ENCODE measurements at places on chromosomes 2 and 18.

GRCh38 chr2:157871415-157871814 lies 4.7 kb downstream of the ACVR1 start:
- no peak for DNase-seq

DNA sequence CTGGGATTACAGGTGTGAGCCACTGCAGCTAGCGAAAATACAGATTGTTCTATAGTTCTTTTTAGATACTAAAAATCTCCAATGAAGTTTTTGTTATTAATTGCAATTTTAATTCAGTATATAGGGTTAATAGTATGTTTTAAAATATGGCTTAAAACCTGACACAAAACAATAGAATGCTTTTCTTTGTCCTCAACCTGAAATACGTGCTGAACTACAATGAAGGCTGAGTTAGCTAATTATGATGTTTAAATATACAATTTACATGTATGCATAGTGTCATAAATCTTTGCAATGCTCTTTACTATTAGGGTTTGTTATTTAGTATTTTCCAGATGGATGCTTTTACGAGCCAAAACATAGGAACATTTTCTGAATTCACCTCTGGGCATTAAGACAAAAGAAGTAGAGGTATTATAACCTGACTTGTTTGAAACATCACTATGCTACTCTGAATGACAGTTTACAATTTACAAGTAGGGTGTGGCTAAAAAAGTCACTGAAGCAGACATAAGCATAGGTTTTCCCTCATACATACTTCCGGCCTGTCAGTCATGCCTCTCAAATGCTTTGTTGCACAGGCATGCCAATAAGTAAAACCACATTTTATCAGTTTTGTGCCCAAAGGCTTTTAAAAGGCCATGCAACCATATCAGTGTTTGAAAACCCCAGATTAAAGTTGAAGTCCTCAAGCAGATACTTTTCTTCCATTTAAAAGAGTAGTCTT lies 168.3 kb downstream of the OTX1 start:
- no peak for DNase-seq

DNA sequence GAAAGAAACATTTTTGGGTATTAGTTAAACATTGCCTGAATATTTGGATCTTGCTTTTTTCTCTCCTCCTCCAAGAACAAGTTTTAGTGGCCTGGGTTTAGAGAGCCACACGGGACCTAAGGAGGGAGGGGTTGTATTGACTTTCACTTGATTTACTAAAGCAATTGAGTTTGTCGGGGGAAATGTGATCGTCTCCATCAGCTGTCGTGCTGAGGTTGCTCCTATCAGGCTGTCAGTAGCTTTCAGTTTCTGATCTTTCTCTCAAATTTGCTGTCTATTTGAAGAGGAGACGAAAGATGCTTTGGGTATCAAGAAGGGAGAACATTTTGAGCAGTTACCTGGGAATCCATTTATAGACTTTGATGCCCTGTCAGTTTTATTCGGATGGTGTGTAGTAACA lies 106.0 kb downstream of the SETBP1 start:
- DNase-seq = no peak

- DNase-seq = no peak
These were observed 334.7 kb upstream of the GULP1 start for GRCh38 chr2:187956906-187957534.

DNA sequence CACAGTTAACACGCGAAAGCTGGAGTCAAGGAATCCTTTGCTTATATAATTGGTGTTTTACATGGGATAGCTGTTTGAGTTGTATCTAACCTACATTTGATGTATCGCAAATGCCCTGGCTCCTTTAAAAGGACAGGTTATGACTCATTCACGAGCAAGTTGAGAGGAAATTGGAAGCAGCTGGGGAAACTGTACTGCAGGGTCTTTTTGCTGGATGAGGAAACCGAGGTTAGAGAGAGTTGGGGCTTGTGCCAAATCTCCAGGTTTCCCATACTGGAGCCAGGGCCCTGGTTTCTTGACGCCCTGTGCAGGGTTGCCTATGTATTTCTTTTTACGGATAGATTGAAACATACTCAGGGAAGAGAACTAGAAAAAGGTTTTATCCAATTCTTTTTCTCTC lies 60.0 kb upstream of the SPTBN1 start:
- DNase-seq = no peak

- no peak for DNase-seq
These were observed 25.2 kb upstream of the CDH20 start for GRCh38 chr18:61308004-61308403.

GRCh38 chr18:2337552-2338141 lies 233.7 kb downstream of the METTL4 start:
- peak; percentile 36 for DNase-seq

GRCh38 chr2:185299867-185300266 lies 438.7 kb upstream of the FSIP2 start:
- no peak for DNase-seq

GRCh38 chr18:62018759-62019041 lies 125.9 kb upstream of the RNF152 start:
- DNase-seq = no peak

DNA sequence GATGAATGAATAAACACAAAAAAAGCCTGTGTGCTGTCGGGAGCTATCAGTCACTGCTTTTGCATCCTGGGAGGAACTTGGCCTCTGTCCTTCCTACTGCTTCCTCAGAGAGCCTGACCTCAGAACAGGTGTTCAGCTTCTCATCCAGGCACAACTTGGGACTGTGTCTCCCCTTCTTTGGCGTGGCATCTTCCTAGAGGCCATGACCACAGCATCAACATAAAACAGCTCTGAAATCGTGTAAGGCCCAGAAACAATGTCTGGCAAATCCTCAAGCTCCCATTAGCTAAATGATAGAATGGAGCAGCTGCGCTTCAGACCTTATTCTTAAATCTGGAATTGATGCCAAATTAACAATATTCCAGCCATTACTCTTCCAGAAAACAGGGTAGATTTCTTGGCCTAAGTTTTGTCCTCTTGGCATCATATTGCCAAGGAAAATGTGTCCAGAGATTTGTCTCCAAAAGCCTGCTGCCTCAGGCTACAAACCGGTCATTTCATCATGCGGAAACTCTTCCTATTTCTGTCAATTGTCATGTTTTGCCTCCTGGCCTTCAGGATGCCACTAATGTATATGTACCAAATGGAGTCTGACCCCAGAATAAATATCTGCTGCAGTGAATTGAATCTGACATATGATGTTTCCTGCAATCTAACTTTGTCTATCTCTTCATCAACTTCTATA lies 53.2 kb upstream of the RAB27B start:
- DNase-seq = no peak

GRCh38 chr2:236861944-236862343 lies 223.7 kb upstream of the COPS8 start:
- DNase-seq = no peak

DNA sequence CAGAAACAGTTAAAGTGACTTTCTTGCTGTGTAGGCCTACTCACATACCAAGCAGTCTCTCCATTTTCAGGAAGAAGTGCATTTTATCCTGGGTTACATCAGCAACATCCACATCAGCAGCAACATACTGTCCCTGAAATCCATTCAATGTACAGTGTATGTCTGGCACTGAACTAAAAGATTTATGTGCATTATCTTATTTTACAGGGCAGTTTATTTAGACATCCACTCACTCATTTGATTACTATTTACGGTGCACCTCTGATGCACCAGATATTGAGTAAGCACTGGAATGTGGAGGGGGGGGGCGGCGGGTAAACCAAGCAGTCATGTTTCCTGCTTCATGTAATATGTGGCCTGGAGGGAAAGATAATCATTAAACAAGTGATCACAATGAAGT lies 1128.2 kb downstream of the BCL11A start:
- no peak for DNase-seq

GRCh38 chr2:223870840-223871611 lies 33.6 kb upstream of the AP1S3 start:
- DNase-seq = no peak

GRCh38 chr18:10846657-10847407 lies 302.5 kb downstream of the PIEZO2 start:
- DNase-seq = no peak

DNA sequence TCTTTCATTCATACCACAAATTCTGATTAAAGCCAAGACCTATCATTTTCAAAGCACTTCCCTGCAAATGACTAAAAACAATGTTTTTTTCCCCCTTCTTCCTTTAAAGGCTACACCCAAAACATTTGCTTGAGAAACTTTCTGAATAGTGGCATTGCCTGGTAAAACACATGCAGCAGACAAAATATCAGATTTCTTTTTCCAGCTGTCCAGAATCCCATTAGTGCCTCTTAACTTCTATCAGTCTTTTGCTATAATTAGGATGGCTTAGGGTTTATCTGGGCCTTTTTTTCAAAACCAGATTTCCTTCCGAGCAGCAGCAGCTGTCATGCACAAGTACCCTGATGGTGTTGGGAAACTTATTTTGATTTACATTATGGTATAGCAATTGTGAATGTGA lies 50.6 kb downstream of the ALPK2 start:
- no peak for DNase-seq

DNA sequence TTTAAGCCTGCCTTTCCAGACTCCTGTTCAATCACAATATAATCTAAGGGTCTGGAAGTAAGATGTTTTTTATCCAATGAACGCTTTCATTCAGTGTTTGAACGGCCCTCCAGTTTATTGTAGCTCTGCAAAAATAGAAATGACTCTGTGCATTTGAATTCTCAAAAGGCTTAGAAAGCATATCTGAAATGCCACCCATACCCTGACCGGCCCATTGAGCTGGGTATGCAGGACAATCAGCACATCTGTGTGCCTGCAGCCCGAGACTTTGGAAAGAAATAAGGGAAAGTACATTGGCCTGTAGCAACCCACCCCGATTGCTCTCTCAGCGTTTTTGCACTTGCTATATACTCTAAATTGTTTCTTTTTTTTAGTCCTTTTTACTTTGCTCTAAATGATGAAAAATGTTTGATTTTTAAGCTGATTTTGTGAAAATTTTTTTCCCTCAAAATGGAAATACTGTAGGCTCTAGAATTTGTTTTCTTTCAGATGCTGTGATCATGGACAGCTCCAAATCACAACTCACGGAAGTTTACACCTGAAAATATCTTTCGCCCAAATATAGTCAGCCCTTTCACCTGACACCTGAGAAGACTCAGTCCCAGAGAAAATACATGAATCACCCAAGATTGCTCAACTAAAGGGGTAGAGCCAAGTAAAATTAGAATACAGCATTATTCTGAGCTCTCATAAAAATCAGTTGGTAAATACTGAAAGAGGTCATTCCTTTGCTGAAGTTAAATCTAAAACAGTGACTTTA lies 194.5 kb upstream of the SIX3 start:
- no peak for DNase-seq
